NCI-H1930 (cell line): ENCODE measurements at places on chromosomes 16 and 17.
A peak's percentile ranks its signal among the peaks of the same experiment; 100 is the strongest.

DNA sequence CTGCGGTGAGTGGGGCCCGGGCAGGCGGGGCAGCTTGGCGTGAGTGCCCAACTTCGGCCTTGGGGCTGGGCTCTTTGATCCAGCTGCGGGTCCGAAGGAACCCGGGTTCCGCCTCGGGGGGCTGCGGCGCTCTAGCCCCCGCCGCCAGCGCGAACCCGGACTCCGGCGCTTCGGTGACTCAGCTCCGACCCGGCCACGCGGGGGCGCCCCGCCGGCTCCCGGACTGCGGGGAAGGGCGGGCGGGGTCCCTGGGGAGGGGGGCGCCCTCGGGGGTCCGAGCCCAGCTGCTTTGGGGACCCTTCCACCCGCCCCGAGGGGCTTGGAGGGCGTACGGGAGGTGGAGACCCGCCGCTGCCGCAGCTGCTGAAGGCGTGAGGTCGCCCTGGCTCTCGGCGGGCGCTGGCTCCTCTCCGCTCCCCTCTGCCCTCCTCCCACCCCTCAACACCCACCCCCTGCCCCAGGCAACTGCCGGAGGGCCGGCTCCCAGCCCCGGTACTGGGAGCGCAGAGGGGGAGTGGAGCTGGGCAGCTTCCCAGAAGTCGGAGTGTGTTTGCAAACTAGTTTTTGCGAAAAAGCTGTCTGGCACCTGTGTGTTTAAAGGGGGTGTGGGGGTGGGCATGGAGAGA lies 516 bp downstream of the CPNE2 start:
- DNase-seq = no peak

DNA sequence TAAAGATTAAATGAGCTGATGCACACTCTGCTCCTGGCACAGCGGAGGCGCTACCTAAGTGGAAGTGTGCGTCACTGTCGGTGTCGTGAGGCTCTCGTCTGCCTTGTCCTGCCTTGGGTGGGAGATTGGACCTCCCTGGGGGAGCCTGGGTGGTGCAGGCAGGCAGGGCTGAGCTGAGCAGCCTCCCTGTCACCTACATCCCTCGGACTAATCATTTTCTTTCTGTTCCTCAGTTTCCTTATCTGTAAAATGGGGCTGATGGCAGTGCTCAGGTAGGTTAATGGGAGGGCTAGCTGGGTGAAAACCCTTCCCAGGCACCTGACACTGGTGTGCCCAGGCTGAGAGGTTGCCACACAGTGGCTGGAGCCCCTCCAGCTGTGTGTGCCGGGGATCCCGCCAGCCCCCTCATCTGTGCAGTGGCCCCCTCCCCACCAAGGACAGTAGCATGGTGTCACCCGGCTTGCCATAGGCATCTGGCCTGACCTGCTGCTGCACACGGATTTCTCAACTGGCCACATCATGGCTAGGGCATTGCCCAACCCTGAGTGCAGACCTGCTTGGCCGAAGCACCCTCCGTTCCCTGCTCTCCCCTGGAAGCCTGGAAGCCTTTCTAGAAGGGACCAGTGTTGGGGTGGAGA lies 4.3 kb downstream of the ADCY7 start:
- no peak for DNase-seq

DNA sequence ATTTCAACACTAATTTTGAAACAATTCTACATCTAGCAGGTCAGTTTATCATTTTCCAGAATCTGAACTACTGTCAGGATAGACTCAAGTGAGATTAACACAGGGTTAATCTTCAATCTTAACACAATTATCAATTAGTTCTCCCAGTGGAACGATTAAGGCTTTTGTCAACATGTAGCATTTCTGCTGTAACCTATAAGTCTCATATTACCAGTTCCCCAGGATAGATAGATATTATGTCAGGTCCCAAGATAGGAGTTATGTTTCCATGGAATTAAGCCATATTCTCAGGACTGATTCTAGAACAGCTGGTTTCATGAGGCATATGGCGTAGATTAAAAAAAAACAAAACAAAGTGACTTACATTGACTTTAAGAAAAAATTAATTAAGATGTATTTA lies 4.4 kb upstream of the FBF1 start:
- no peak for DNase-seq

- DNase-seq = peak; percentile 45
Measured at GRCh38 chr17:66727634-66728570, 107.0 kb upstream of the CACNG5 start.

- DNase-seq = no peak
Measured at GRCh38 chr16:79261481-79261940, 339.0 kb downstream of the MAF start.

DNA sequence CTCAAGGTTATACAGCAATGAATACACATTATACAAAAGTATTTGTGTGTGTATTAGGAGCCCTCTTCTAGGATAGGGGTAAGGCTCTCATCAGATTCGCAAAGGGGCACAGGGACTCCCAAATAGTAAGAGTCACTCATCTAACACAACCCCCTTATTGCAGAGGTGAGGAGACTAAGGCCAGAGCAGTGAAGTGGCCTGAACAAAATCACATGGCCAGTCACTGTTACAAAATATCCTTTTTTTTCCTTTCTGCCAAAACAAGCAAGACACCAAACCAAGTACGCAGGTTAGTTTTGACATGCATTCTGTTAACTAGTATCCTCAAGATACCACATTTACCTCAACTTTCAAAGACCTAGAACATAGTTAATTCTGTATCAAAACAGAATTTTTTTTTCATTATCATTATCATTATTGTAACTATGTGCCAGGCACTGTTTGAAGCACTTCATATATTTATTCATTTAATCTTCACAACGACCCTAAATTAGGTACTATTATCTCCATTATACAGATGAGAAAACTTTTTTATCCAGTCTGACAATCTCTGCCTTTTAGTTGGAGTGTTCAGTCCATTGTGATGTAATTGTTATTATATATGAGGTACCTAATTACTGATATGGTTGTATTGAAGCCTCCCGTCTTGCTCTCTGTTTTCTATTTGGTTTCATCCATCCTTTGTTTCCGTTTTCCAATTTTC lies 25.7 kb downstream of the MMD start:
- DNase-seq = no peak

GRCh38 chr17:47315451-47316266 lies 8.1 kb upstream of the EFCAB13 start:
- DNase-seq = peak; percentile 27

DNA sequence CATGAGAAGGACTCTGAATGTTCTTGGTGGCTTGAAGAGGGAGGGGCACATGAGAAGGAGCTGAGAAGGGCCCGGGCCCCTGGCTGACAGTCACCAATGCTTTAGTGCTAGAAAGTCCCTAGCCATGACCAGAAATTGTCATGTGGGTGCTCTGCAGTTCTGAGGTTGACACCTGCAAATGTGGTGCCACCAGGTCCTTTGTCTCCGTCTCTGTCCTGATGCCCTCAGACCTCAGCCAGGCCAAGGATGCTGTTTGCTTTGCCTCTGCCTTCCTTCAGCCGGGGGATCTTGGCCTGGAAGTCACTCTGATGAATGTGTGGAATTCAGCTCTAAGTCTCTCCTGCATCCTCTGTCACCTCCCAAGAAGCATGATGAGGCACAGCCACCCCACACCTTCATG lies 63.6 kb downstream of the TNFRSF13B start:
- DNase-seq = no peak

DNA sequence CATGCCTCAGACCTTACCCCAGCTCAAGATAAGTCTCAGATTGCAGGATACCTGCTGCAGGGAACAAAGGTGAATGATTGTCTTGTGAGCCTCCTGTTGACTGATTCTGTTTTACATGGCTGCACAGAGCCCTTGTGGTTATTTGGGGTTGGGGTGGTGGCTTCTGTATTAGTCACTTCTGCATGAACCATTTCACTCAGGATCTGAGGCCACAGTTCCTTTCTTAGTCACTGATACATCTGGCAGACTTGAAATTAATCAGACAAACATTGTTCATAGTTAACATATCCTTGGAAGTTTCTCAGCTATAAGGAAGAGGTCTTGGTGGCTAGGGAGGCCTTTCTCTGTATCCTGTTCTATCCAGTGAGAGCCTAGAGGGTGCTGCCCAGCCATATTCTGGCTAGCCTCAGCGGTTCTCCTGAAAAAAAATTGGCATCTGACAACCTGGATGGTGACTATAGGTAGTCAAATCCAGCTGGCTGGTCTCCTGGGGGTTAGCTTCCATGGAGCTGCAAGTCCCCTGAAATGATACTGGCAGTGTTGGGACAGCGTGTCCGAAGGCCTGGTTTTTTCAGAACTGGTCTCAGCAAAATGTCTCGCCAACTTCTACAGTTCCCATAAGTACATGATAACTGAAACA lies 8.4 kb upstream of the PLK1 start:
- DNase-seq = no peak

GRCh38 chr16:12600536-12601256 lies 203.0 kb downstream of the CPPED1 start:
- no peak for DNase-seq

GRCh38 chr16:89115216-89115861 lies 21.7 kb downstream of the ACSF3 start:
- no peak for DNase-seq

- DNase-seq = no peak
Measured at GRCh38 chr17:48907713-48908046, 527 bp upstream of the UBE2Z start.

- DNase-seq = no peak
Measured at GRCh38 chr16:71479420-71479819, 9.7 kb downstream of the ZNF19 start.

- no peak for DNase-seq
Measured at GRCh38 chr17:35735036-35735805, 3.8 kb downstream of the RASL10B start.

DNA sequence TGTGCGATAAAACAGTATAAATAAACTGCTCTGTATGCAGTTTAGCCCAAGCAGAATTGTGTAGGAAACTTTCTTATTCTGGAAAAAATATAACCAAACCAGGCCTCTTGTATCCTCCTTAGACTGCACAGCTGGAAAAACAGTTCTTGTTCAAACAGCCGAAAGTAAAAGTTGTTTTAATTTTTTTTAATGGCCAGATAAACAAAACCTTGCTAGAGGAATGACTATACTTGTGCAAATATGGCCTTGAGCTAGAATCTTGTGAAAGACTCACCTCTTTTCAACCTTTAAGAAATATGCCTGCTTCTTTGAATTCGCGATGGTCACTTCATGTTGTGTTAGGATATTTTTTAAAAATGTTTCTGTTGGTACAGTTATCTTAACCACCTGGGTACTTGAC lies 114.5 kb upstream of the MAF start:
- DNase-seq = no peak

GRCh38 chr17:28493460-28493859 lies 12.7 kb upstream of the FOXN1 start:
- DNase-seq = no peak

DNA sequence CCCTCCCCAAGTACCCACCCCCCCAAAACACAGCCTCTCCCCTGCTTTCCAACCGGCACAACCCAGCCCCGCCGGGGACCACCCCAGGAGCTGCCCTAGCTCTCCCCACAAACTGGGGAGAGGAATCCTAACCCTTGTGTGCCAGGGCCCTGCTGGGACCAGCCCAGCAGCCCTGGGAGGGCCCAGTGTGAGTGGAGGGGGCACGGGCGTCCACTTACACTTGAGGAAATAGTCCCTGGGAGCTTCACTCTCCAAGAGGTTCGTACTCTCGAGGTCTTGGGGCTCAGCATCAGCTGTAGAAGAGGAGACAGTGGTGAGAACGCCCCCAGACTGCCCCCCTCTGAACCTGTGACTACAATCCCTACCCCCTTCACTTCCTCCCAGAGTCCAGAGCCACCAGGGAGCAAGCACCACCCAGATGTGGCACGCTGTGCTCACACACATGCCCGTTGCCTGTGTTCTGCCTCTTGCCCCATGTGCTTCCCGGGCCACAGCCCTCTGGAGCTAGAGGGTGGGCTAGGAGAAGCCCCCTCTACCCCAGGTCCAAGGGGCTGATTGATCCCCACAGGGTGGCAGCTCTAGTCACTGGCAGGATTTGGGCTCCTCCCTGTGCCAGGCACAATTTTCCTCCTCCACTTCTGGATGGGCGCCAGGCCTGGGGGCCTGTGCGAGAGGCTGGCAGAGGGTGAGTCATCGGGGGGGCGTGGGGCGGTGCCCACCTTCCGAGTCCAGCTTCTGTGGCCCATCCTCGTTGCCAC lies 3.0 kb downstream of the TRIM47 start:
- DNase-seq = no peak

DNA sequence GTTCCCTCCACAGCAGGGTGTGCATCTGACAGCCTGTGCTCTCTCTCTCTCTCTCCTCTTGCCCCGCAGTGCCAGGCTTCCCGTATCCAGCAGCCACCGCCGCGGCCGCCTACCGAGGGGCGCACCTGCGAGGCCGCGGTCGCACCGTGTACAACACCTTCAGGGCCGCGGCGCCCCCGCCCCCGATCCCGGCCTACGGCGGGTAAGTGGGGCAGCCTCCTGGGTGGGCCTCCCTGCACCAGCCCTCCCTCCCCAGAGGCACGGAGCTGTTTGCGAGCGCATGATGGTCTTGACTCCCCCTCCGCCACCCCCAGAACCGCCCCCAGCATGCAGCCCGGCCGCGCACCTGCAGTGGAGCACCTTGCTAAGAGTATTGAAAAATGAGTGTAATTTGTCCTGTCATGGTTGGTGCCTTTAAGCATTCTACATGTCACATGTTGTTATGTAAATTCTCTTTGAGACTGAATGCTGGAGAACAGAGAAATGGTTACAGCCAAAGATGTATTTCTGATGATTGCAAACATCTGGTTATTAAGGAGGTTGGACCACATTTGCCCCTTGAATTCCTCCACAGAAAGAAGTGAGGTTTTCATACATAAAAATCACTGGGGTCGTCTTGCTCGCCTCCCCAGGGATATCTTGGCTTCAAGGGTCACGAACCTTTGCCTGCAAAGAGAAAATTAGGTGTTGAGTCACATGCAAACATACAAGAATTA lies 321.3 kb downstream of the RBFOX1 start:
- DNase-seq = no peak

DNA sequence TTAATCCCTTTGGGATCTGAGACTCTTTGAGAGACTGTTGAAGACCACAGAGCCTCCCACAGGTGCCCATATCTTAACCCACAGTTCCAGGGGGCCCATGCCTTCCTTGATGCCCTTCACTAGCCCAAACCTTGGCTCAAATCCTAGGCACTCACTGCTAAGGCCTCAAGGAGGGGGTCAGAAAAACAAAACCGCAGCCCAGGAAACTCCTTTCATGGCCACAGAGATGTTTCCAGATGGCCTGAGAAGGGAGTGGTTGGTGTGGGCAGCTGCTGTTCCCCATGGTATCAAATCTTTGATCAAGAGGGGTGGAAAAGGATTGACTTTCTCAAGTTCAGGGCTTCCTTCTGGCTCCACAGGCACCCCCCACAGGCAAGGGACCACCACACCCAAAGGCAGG lies 44.7 kb downstream of the CDH1 start:
- no peak for DNase-seq

- DNase-seq = peak; percentile 63
Measured at GRCh38 chr17:75238684-75239191, 22.7 kb downstream of the GGA3 start.

GRCh38 chr17:50239937-50240336 lies 34.3 kb upstream of the TMEM92 start:
- DNase-seq = no peak

DNA sequence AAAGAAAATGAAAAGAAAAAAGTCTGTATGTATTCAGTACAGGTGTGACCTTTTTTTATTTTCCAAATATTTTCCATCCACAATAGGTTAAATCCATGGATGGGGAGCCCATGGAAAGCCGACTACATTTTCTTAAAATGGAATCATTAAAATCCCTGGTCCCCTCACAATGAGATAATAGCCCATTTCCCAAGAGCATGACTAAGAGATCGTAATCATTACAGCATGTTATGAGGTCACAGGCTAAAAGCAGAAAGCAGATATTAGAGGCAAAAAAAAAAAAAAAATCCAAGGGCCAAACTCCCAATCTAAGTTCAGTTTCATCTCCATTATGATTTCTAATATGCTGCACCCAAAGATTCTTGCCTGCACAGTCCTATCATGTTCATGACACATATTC lies 44.7 kb downstream of the CYTH1 start:
- DNase-seq = no peak
